Liver (tissue), 10 donors: ENCODE measurements at places on chromosomes 7 and 10.

- no peak for DNase-seq
- no peaks in the 10 kb centered on the region for H3K36me3 ChIP-seq
- H3K4me1 ChIP-seq, result no peaks in the 10 kb centered on the region
- no peaks in the 10 kb centered on the region for H3K27me3 ChIP-seq
- no peak overlapping the region for H3K27ac ChIP-seq
Observed at GRCh38 chr10:92354587-92354986, 63.6 kb downstream of the MARCHF5 start.

- no peaks in the 10 kb centered on the region for H3K36me3 ChIP-seq
- no peak for DNase-seq
Observed at GRCh38 chr7:45610660-45611299, 36.6 kb downstream of the ADCY1 start.

GRCh38 chr7:6461946-6462550 is 14.3 kb upstream of the DAGLB start:
- H3K4me1 ChIP-seq, result peaks cover 7% of the 10 kb centered on the region
- no peaks in the 10 kb centered on the region for H3K27me3 ChIP-seq
- peaks cover 49% of the 10 kb centered on the region for H3K36me3 ChIP-seq
- no peak overlapping the region for H3K4me3 ChIP-seq

DNA sequence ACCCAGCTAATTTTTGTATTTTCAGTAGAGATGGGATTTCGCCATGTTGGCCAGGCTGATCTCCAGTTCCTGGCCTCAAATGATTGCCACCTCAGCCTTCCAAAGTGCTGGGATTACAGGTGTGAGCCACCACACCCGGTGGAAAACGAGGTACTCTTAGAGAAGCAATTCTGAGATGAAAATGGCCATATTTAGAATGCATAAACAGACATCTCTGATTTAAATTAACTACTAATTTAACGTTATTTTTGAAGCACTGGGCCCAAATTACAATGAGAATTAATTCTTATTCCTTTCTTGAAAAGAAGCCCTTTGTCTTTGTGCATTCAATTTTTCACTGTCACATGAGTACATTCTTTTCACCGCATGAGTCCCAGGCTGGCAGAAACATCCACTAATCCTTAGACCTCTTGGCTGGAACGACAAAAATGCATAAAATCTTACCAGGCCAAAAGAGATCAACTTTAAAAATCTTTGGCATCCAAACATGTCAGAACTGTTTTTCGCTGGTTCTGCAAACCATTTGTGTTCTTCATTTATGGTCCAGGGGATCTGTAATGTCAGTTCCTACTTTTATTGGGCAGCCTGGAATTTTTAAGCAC is 60.1 kb upstream of the CAPZA2 start:
- no peak overlapping the region for H3K4me3 ChIP-seq
- no peaks in the 10 kb centered on the region for H3K36me3 ChIP-seq
- H3K4me1 ChIP-seq, result peaks cover 20% of the 10 kb centered on the region
- no peaks in the 10 kb centered on the region for H3K27me3 ChIP-seq

- no peak for DNase-seq
- H3K27me3 ChIP-seq, result no peaks in the 10 kb centered on the region
- H3K4me3 ChIP-seq, result no peak overlapping the region
- H3K36me3 ChIP-seq, result no peaks in the 10 kb centered on the region
- no peak overlapping the region for H3K27ac ChIP-seq
Observed at GRCh38 chr10:32948451-32948850, 9.6 kb downstream of the ITGB1 start.

DNA sequence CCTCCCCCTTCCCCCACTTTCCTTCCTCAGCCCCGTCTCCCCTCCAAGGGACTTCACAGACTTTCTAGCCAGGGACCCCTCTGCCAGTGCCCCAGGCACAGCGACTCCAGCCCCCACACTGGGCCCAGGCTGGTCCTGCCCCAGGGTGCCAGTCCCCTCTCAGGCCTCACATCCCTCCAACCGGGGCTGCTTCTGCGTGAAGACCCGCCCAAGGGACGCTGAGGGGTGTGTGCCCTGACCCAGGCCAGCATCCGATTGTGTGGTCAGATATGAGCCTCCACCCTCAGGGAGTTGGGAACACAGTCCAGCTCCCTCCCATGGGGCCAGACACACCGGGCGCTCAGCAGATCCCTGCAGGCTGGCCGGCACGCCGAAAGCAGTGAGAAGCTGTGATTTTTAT is 97.0 kb downstream of the MICALL2 start:
- no peak overlapping the region for H3K4me3 ChIP-seq
- no peak overlapping the region for H3K27ac ChIP-seq
- H3K27me3 ChIP-seq, result no peaks in the 10 kb centered on the region
- H3K36me3 ChIP-seq, result no peaks in the 10 kb centered on the region
- no peaks in the 10 kb centered on the region for H3K4me1 ChIP-seq

DNA sequence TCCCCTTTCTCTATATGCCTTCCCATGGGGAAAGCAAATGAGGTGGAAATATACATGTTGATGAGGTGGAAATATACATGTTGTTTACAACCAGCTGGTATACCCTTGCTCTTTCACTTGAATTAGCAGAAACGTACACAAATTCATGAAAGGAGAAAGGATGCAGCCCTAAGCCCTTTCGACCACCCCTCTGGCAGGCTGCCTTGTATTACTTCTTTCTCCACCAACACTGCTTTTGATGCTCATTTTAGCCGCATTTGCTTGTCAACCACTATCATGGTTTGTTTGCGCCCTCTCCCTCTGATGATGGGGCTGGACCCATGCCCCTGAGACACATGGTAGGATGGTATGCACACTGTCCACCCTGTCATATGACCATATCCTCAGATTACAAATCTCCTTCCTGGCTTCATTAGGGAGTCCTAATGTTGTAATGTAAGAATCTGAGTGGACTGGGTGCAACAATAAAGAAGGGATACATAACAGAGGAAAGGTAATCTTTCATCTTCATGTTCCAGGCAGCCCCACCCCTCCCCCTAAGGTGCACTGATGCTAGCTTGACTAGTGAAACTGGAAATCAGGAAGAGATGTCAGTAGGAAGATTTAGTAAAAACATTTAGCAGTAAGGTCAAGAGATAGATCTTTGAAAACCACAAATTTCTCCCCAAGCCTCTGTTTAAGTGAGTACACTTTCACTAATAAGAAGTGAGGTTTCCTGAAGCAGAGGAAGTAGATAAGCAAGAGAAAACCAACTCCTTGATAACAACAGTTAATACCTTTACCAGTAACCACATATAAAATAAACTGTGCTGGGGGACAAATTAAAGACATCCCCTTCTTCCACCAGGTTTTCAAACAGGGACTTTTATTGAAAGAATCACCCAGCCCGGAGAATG is 536.8 kb upstream of the NRP1 start:
- H3K4me1 ChIP-seq, result peaks cover 5% of the 10 kb centered on the region
- DNase-seq, result no peak
- no peak overlapping the region for H3K4me3 ChIP-seq
- no peaks in the 10 kb centered on the region for H3K27me3 ChIP-seq
- H3K27ac ChIP-seq, result no peak overlapping the region

DNA sequence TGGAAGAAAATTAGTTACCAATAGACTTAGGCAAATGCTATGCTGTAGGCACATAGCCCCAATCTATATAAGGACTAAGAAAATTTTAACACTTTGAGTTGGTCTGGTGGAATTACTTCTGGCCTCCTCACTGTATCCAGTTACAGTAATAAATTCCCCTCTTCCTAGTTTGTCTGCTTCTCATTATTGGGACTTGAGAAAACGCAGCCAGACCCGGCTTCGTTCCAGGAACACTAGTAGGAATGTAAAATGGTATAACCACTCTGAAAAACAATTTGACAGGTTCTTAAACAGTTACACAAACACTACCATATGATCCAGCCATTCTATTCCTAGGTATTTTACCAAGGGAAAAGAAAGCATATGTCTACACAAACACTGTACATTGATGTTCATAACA is 150.2 kb downstream of the VPS50 start:
- H3K4me1 ChIP-seq, result no peaks in the 10 kb centered on the region
- no peaks in the 10 kb centered on the region for H3K27me3 ChIP-seq
- no peak overlapping the region for H3K4me3 ChIP-seq
- no peak overlapping the region for H3K27ac ChIP-seq
- DNase-seq, result no peak

DNA sequence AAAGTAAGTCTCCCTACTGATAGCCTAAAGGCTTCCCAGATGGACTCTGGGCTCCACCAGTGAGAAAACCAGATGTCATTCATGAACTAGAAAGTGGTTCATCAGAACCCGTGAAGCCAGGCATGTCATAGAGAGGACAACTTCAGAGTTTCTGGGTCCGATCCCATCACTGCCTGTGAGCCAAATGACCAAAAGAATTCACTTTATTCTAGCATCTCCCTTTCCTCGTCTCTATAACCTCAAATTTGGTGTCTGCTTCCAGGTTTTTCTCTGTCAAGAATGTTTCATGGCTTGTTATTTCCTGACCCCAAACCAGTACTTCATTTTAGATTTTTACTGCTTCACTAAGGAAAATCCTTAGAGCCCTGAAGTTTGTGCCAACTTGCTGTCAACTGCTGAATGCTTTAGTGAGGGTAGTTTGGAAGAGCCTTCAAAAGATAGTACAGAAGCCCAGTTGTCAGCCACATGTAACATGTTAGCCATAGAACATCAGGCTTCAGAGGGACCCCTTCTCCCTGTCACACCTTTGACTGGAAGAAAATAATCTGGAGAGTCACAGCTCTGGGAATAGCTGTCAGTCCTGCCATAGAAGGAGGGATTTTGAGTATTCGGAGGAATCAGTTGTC is 34.0 kb downstream of the ITGB8 start:
- H3K27ac ChIP-seq, result no peak overlapping the region
- no peak overlapping the region for H3K4me3 ChIP-seq
- H3K27me3 ChIP-seq, result no peaks in the 10 kb centered on the region
- H3K4me1 ChIP-seq, result no peaks in the 10 kb centered on the region
- no peak for DNase-seq

GRCh38 chr10:24242562-24242961 is 33.6 kb downstream of the KIAA1217 start:
- no peak overlapping the region for H3K27ac ChIP-seq
- no peaks in the 10 kb centered on the region for H3K27me3 ChIP-seq
- H3K4me3 ChIP-seq, result no peak overlapping the region

DNA sequence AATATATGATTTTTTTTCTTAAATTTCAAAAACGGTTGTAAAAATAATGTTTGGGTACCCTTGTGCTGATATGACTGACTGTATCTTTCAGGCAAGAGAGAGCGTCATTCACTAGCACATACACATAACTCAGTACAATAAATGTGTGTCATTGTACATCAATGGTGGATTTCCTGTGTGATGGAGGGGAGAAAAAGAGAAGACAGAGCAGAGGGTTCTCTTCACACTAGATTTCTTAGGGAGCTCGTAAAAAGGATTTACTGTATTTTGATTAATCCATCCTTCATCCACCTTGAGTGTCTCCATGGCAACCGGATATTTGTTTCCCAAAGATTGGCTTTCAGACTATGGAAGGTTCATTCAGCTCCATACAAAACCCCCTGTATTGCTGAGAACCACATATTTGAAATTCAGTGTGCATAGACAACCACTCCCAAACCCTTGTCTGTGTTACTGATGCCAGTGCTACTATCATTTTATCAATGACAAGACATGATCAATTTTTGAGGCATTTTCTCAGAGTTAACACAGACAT is 150.6 kb downstream of the AKR1D1 start:
- H3K27ac ChIP-seq, result no peak overlapping the region
- DNase-seq, result no peak
- H3K27me3 ChIP-seq, result no peaks in the 10 kb centered on the region
- H3K36me3 ChIP-seq, result no peaks in the 10 kb centered on the region
- no peak overlapping the region for H3K4me3 ChIP-seq

DNA sequence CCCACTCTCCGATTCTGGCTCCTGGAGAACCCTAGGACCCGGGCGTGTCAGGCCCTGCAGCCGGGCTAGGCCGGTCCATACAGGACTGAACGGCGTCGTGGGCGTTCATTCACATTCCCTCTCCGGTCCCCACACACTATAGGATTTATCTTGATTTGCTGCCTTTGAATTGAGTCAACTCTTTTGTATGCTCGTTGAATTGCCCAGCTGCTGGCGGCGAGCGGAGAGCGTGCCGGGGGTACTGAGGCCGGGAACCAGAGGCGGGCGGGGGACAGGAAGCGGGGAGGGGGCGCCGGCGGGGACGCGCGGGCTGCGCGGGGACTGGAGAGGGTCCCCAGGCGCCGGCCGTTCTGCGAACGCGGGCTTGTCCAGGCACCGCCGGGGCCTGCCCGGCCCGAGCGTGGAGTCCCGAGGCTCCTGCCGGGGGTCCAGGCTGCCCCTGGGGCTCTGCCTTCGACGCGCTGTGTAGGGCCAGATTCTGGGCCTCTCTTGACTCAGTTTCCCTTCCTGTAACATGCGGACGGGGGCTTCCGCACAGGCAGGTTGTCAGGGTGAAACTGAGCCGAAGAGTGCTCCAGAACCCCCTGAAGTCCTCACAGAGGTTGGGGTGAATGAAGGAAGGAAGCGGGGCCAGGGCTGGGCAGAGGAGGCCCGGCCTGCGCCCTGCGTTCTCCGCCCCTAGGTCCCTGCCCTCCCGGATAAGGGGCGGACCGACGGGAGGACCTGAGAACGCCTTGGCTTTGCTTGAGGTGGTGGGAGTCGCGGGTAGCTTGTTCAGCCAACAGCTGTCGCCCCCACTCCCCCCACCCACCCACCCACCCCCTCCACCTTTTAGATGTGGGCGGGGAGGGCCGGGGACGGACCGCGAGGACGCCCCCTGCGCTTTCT is 769 bp upstream of the ELFN1 start:
- peak; percentile 31 for DNase-seq
- H3K27ac ChIP-seq, result peak overlapping the region; percentile 85
- peak overlapping the region; percentile 71 for H3K4me3 ChIP-seq
- H3K36me3 ChIP-seq, result no peaks in the 10 kb centered on the region

- H3K27me3 ChIP-seq, result no peaks in the 10 kb centered on the region
- H3K4me3 ChIP-seq, result no peak overlapping the region
- DNase-seq, result no peak
- H3K36me3 ChIP-seq, result no peaks in the 10 kb centered on the region
- no peaks in the 10 kb centered on the region for H3K4me1 ChIP-seq
Observed at GRCh38 chr7:8564281-8564680, 130.9 kb downstream of the NXPH1 start.

GRCh38 chr7:48419401-48419800 is 248.1 kb downstream of the ABCA13 start:
- H3K36me3 ChIP-seq, result no peaks in the 10 kb centered on the region
- H3K27me3 ChIP-seq, result no peaks in the 10 kb centered on the region
- H3K27ac ChIP-seq, result no peak overlapping the region
- no peak for DNase-seq
- H3K4me1 ChIP-seq, result no peaks in the 10 kb centered on the region
- no peak overlapping the region for H3K4me3 ChIP-seq
